Activated CD8-positive, alpha-beta memory T cell treated with anti-CD3 and anti-CD28 coated beads, Interleukin-2, amount 10 ng/mL, durations not matched to agents 7 days and 5 days (primary cell): ENCODE measurements at places on chromosomes 5 and 9. TPM values are rescaled to one million over a fixed set of nuclear protein-coding genes. Genes with fewer than 3 reads are reported as not detected.

GRCh38 chr5:66144834-66145390 is 812 bp downstream of the SREK1 start:
- no peak for DNase-seq
- H3K4me3 ChIP-seq: peak overlapping the region; percentile 97
- peak overlapping the region; percentile 100 for H3K27ac ChIP-seq

DNA sequence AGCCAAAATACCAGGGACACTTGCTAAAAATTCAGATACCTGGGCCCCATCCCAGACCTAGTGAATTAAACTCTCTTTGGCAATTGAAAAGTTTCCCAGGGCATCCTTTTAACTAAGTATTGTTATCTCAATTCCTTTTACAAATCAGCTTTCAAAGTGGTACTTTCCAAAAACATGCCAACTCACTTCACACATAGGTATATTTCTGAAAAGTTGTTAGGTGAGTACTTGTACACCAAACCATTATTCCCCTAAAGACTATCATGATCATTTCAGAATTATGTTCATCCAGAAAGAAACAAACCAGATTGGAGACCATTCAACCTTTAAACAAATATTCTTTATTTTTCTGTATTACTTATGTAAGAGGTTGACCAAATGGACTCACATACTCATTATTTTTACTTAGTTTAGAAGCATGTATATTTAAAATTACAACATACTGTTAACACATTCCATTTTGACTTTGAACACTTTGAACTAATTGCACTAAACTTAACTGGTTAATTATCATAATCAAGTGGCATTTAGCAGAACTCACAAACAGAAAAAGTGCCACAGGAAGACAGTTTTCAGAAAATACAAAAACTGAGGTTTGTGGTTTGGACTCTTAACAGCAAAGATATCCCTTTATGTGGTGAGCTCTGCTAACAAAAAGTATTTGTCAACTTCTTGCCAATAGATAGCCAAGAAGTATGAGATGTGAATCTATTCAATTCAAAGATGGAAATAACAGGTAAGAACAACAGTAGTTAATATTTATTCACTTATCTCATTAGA is 40.7 kb downstream of the KIAA0825 start:
- peak overlapping the region; percentile 51 for H3K4me3 ChIP-seq
- no peak for DNase-seq
- H3K27me3 ChIP-seq: no peaks in the 10 kb centered on the region
- peaks cover 35% of the 10 kb centered on the region for H3K36me3 ChIP-seq
- H3K4me1 ChIP-seq: peaks cover 65% of the 10 kb centered on the region
- H3K27ac ChIP-seq: peak overlapping the region; percentile 88

DNA sequence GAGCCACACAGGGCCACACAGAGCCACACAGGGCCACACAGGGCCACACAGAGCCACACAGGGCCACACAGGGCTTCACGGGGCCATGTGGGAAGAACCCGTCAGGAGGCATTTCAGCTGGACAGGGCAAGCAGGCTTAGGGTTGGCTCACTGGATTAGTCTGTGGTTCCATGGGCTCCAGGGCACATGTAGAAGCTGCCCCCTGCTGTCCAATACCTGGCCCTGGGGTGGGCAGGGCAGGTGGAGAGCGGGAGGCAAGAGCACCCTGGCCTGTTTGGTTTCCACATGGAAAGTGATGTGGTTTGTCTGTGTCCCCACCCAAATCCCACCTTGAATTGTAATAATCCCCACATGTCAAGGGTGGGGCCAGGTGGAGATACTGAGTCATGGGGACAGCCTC is 16.4 kb upstream of the LPCAT1 start:
- H3K27ac ChIP-seq: no peak overlapping the region
- H3K36me3 ChIP-seq: no peaks in the 10 kb centered on the region
- peak; percentile 40 for DNase-seq
- no peaks in the 10 kb centered on the region for H3K27me3 ChIP-seq

DNA sequence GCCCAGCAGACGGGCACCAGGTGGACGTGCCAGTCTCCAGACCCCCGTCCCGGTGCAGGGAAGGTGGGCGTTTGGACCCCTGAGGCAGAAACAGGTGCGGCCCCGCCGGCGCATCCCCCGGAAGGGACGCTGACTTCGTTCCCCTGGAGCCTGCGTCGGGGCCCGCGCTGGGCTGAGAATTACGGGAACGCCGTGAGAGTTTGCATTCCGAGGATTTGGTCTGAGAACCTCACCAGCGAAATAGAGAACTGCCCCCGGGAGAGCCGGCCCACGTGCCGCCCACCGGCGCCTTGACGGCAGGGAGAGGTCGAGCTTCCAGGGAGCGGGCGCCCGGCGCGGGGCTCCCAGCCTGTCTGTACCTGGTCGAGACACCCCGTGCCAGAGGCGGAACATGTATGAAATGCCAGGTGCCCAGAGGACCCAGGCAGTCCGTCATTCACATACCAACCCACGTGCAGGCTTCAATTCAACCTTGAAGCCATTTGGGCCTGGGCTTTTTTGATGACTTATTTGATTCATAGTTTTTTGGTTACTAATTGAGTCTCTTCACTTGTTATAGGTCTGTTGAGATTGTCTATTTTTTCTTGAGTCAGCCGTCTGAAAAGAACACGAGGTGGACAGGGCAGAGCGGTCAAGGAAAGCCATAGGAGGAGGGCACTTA is 877 bp upstream of the CAMSAP1 start:
- peaks cover 37% of the 10 kb centered on the region for H3K4me1 ChIP-seq
- H3K27ac ChIP-seq: peak overlapping the region; percentile 55
- H3K4me3 ChIP-seq: peak overlapping the region; percentile 67
- H3K27me3 ChIP-seq: no peaks in the 10 kb centered on the region

DNA sequence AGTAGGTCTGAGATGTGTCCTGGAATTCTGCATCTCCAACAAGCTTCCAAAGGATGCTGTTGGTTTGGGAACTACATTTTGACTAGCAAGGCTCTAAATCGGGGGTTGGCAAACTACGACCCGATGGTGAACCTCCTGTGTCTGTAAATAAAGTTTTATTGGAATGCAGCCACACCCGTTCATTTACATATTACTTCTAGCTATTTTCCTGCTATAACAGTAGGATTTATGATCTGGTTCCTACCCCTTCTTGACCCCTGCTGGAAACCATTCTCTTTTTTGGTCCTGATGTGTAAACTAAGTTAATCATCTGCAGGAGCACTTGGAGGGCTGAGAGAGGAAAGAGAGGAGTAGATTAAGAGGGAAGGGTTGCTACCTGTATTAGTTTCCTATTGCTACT is 454.5 kb downstream of the RASEF start:
- H3K27ac ChIP-seq: no peak overlapping the region
- H3K4me3 ChIP-seq: no peak overlapping the region
- H3K36me3 ChIP-seq: no peaks in the 10 kb centered on the region
- H3K27me3 ChIP-seq: no peaks in the 10 kb centered on the region
- DNase-seq: no peak
- no peaks in the 10 kb centered on the region for H3K4me1 ChIP-seq

DNA sequence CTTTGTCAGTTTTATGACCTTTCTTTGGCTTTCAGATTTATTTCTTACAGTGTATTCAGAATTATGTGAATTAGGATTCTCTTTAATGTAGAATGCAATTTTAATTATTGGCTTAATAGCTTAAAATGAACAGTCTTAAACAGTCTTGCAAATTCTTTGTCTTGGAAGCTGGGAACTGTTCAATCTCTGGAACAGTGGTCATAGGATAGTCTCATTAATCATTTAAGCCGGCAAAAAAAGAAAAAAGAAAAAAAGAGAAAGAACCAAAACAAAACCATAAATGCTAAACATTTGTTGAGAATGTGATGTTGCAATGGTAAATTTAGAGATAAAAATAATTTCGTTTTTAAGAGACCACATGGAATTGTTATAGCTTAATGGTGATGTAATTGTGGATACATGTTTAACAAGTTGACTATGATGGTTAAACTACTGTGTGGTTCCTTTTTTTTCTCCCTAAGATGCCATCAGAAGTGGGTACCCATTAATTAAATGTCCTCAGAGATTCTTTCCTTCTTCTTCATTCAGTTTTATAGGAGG is 61.6 kb downstream of the NNT start:
- H3K4me3 ChIP-seq: no peak overlapping the region
- H3K36me3 ChIP-seq: peaks cover 49% of the 10 kb centered on the region
- no peaks in the 10 kb centered on the region for H3K4me1 ChIP-seq
- no peak for DNase-seq
- H3K27ac ChIP-seq: no peak overlapping the region

DNA sequence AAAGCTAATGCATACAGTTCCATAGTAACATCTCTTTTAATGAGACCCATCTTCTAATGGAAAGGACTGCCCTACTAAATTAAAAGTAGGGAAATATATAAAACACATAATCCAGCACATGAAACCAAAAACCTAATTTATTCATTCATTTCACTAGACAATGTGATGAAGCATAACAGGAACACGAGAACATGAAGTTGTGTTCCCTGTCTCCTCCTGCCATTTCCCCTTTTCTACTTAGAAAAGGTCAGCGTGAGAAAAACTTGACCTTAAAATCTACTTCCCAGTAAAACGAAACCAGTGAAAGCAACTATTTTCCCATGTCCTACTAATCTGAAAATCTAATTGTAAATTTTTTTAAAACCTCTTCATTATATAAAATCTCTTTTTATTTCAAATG is 847.5 kb downstream of the TLE1 start:
- no peak for DNase-seq
- no peak overlapping the region for H3K4me3 ChIP-seq
- no peaks in the 10 kb centered on the region for H3K36me3 ChIP-seq
- no peaks in the 10 kb centered on the region for H3K4me1 ChIP-seq

DNA sequence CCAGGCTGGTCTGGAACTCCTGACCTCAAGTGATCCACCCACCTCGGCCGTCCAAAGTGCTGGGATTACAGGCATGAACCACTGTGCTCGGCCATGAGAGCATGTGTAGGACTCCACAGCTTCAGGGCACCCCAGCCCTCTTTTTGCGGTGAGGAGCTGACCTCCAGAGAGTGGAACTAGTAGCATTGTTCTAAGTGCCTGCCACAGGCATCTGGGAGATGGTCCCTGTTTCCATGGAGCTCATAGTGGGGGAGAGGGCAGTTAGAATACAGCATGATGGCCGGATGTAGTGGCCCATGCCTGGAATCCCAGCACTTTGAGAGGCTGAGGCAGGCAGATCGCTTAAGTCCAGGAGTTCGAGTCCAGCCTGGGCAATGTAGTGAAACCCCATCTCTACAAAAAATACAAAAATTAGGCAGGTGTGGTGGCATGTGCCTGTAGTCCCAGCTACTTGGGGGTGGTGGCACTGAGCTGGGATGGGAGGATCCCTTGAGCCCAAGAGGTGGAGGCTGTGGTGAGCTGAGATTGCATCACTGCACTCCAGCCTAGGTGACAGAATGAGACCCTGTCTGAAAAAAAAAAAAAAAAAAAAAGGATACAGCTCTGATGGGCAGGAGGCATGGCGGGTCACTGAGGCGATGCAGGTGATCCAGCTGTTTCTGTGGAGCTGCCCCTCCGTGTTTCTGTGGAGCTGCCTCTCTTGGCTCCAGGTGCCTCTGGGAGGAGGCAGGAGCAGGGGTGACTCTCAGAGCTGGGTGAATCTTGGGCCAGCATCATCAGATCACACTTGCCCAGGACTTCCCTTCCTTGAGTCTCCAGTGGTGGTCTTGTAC is 4.2 kb downstream of the ASS1 start:
- H3K27me3 ChIP-seq: peaks cover 14% of the 10 kb centered on the region
- no peak overlapping the region for H3K4me3 ChIP-seq
- no peak overlapping the region for H3K27ac ChIP-seq
- no peaks in the 10 kb centered on the region for H3K36me3 ChIP-seq

GRCh38 chr5:32098291-32098690 is 75.8 kb downstream of the GOLPH3 start:
- H3K4me1 ChIP-seq: peaks cover 1% of the 10 kb centered on the region
- no peak for DNase-seq
- no peak overlapping the region for H3K27ac ChIP-seq

DNA sequence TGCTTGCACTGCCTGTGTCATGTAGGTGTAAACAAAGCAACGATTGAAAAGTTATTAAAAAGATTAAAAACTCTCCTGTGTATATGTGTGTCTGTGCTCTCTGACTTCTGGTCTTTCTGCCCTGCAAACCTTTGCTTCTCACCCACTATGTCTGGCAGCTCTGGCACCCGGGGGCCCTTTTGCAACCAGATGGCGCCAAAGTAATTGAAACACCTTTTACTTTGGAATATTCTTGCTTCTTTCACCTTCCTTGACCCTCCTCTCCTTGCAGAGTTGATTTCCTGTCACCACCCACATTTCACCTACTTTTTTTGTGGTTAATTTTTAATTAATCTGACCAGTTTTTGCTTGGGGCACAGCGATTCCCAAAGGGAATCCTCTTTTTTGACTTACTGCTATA is 275.5 kb downstream of the ARHGEF28 start:
- H3K4me3 ChIP-seq: no peak overlapping the region
- H3K4me1 ChIP-seq: peaks cover 16% of the 10 kb centered on the region
- no peak overlapping the region for H3K27ac ChIP-seq
- no peak for DNase-seq
- peaks cover 50% of the 10 kb centered on the region for H3K27me3 ChIP-seq
- H3K36me3 ChIP-seq: no peaks in the 10 kb centered on the region

TEK gene
- not detected for total RNA-seq

DNA sequence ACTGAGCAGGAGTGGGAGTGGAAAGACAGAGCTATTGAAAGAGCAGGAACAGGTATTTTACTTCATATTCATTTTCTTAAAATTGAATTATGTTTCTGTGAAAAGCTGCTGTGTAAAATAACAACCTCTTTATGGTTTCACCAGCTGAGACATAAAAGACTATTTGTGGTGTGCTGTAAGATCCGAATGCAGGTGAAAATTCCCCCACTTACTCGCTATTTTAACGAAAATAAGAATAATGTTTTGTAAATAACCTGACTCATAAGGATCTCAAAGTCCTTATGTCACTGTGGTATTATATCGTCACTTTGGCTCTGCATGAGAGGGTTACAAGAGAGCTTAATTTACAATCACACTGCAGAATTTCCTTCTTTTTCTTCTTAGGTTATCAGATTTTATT is 65.3 kb upstream of the NFIB start:
- H3K27me3 ChIP-seq: no peaks in the 10 kb centered on the region
- no peaks in the 10 kb centered on the region for H3K36me3 ChIP-seq
- no peak overlapping the region for H3K27ac ChIP-seq
- no peak overlapping the region for H3K4me3 ChIP-seq
- no peaks in the 10 kb centered on the region for H3K4me1 ChIP-seq
